ENCODE measurements at places on chromosomes 2 and 18. TPM values are rescaled to one million over a fixed set of nuclear protein-coding genes. Genes with fewer than 3 reads are reported as not detected.

DNA sequence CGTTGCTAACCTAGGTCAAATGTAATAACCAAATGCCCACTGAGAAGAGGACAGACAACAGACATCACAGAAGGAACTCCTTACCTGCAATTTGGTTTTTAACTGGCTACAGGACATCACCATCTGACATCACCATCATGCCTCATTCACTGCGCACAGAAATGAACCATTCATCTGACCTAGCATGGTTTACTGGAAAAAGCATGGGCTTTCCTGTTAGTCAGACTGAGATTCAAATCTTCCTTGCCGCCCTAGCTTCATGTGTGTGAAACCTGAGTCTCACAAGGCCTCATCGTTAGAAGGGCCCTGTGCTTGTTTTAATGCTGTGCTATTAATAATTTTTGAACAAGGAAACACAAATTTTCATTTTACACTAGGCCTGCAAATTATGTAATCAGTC lies 1.1 kb upstream of the HIBCH start:
- peak; percentile 12 for DNase-seq

GRCh38 chr18:79572093-79572780 lies 107.4 kb upstream of the CTDP1 start:
- no peak for DNase-seq

DNA sequence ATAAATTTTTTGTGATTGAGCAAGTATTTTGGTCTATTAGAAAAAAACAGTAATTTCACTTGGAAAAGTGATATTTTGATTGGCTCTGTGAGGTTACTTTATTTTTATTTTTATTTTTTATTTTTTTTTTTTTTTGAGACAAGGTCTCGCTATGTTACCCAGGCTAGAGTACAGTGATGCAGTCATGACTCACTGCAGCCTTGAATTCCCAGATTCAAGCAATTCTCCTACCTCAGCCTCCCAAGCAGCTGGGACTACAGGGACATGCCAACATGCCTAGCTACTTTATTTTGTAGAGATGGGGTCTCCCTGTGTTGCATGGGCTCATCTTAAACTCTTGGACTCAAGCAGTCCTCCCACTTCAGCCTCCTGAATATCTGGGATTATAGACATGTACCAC lies 60.9 kb upstream of the MGAT5 start:
- peak; percentile 75 for DNase-seq

GRCh38 chr2:25521665-25522387 lies 151.6 kb downstream of the DTNB start:
- DNase-seq: peak; percentile 49

- no peak for DNase-seq
Observed at GRCh38 chr2:218925434-218925833, 34.0 kb upstream of the CDK5R2 start.

DNA sequence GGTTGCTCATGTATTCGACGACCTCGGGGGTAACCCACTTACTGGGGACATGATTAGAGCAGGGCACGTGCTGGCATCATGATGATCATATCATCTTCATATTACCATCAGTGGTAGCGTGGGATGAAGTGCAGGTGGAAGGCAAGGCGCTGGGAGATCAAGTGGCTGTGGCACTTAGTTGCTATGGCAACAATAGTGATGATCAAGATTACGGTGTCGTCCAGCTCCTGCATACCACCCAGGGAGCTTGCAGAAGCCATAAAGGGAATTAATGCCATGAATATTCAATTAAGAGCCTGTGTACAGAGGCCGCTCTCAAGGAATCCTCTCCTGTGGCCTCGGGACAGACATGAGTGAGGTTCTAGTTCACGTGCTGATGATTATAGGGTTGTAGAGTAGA lies 237.2 kb upstream of the COPS8 start:
- no peak for DNase-seq

DNA sequence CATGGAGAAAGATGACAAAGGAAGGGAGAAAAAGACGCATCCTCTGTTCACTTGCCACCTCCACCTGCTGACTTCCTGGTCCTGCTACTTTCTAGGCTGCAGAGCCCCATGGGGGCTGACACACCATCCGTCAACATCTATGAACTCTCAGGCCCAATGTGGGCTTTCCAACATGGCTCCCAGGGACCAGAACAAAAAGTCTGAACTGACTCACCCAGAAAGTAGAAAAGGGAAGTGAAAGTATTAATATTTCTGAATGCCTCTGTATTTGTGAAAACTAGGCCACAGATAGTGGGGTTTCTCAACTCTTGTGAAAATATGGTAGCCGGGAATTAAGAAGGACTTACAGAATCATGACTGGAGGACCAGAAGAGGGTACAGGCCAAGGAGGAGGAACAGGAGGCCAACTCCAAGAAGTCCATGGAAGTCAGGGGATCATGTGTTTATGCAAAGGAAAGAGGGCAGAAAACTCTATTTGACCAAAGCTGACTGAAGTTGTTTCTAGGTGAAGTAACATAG lies 123.1 kb upstream of the CAB39 start:
- DNase-seq: no peak

GRCh38 chr18:74496508-74497323 lies 553 bp downstream of the CNDP2 start:
- no peak for DNase-seq

- DNase-seq: no peak
Observed at GRCh38 chr2:211468877-211469663, 912.7 kb downstream of the CPS1 start.

DNA sequence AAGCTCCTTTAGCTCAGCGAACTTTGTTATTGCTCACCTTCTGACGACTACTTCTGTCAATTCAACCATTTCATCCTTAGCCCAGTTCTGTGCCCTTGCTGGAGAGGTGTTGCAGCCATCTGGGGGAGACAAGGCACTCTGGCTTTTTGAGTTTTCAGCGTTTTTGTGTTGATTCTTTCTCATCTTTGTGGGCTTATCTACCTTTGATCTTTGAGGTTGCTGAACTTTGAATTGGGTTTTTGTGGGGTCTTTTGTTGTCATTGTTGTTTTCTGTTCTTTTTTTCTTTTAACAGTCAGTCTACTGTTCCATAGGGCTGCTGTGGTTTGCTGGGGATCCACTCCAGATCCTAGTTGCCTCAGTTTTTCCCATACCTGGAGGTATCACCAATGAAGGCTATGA lies 57.3 kb downstream of the GTF3C3 start:
- no peak for DNase-seq

The PTRHD1 gene
- 14.8 TPM for total RNA-seq

Data from mammary epithelial cell (primary cell).